ENCODE measurements at places on chromosomes 2 and 18.

DNA sequence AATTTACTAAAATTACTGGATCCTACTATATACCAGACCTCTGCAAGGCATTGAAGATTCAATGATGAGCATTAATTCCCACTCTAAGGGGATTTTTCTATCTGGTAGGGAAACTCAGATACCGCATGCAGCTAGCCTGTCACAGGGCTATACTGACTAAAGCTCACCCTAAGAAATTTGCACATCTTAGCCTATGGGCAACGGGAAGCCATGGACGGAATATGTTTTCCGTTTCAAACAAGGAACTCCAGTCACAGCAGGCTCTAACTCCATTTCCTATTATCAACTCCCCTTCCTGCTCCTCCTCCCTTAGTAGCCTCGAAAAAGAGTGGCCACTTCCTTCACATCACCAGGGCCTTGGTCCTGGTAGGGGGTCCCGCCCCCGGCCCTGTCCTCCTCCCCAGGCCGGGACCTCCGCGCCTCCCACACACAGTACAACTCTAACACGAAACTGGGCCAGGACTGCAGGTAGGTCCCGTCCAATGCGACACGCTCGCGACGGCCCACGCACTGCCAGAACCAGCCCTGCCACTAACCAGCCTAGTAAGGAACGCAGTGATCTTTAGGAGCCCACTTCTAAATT lies 659 bp upstream of the COX5B start:
- no peak for DNase-seq

DNA sequence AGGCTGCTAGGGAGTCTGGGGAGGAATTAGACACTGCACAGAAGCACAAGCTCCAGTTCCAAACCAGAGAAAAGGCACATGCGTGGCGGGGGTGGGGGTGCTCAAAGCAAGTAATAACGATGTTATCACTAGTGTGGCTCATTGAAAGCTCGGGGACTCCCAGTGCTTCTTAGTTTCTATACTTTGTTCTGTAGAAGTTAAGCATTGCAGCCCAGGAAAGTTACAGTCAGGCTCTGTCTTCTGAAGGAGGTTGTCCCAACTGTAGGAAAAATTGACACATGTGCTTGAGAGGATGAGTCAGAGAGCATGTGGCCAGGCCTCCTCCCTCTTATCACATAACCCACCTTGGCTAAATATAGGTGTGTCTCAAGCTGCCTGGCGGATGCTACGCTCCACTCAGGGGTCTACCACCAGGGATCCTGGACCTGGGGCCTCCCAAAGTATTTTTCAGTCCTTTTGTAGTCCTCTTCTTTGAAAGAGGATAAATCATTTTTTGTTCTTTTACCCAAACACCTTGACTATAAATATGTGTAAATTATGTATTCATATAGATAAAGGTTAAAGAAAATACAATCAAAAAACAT lies 3.8 kb downstream of the GALNT5 start:
- DNase-seq: no peak

GRCh38 chr2:179893616-179894015 lies 32.2 kb upstream of the ZNF385B start:
- no peak for DNase-seq

DNA sequence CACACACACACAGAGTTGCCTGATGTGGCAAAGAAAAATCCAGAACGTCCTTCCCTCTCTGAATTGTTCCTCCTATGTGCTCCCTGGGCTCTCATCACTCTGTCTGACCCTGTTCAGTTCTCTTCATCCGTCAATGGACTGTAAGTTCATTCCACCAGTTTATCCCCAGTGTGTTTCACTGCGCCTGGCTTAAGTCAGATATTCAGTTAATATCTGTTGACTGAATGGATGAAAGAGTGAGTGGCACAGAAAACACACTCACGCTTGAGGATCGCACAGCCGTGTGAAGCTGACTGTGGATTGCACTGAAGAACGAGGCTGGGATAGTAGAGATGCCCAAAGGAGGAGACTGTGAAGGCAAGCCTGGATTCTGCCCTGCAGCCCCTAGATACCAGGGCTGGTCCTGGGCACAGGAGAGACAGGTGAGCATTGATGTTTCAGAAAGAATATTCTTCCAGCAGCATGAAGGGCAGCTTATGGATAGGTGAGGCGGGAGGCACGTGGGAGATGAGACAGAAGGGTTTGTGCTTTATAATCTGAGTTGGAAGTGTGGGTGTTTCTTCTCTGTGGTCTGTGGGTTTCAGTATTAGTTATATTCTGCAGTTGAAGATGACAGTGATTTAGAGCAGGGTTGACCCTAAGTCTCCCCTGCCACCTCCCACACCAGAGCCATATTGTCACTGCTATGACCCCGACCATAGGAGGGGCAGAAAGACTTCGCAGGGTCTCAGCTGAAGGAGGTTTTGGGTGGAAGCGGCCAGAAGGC lies 129.9 kb downstream of the SOCS6 start:
- DNase-seq: no peak

DNA sequence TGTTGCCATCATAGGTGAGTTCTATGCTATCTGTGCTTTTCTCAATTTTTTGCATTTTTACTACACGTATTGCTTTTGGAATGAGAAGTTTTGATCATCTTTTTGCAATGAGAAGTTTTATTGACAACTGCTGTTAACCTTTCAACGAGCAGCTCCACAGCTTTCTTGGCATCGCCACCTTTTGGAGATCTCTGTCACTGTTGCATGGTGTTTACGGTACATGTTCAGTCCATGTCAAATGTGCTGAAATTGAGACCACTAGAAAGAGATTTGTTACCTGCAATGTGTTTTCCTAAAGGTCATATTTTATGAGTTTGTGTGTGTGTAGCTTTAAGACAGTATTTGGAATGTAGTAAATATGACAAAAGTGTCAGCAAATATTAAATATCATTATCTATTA lies 120.8 kb downstream of the OSBPL6 start:
- no peak for DNase-seq
